MCF 10A (cell line): ENCODE measurements at places on chromosomes 5 and 9. TPM values are rescaled to one million over a fixed set of nuclear protein-coding genes. Genes with fewer than 3 reads are reported as not detected.

DNA sequence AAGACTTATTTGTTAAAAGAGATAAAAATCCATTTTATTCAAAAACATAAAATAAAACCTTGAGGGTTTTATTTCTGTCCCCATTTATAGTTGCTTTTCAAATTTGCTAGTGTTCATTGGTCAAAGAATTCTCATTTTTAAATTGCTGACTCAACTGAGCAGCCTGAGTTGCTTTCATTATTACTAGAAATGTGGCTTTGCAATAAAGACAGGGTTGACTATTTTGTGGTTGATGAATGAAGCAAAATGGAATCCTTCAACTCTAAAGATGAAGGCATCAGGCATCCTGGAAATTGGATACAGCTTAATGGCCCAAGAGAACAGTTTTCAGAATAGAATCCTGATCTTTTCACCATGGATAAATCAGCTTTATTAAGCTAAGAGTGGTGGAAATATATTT lies 23.9 kb upstream of the PPP3R2 start:
- no peak overlapping the region for H3K27ac ChIP-seq
- H3K4me3 ChIP-seq: no peak overlapping the region
- H3K4me1 ChIP-seq: no peaks in the 10 kb centered on the region
- H3K36me3 ChIP-seq: no peaks in the 10 kb centered on the region
- no peak for DNase-seq

- no peaks in the 10 kb centered on the region for H3K36me3 ChIP-seq
- no peaks in the 10 kb centered on the region for H3K27me3 ChIP-seq
- no peak for DNase-seq
- no peak overlapping the region for H3K4me3 ChIP-seq
- peaks cover 6% of the 10 kb centered on the region for H3K4me1 ChIP-seq
Measured at GRCh38 chr9:21567926-21568325, 85.8 kb upstream of the IFNE start.

GRCh38 chr9:31916591-31917241 lies 467.7 kb upstream of the ACO1 start:
- no peak overlapping the region for H3K4me3 ChIP-seq
- H3K27ac ChIP-seq: no peak overlapping the region
- peaks cover 5% of the 10 kb centered on the region for H3K4me1 ChIP-seq
- H3K27me3 ChIP-seq: peaks cover 11% of the 10 kb centered on the region
- DNase-seq: peak; percentile 58
- no peaks in the 10 kb centered on the region for H3K36me3 ChIP-seq

DNA sequence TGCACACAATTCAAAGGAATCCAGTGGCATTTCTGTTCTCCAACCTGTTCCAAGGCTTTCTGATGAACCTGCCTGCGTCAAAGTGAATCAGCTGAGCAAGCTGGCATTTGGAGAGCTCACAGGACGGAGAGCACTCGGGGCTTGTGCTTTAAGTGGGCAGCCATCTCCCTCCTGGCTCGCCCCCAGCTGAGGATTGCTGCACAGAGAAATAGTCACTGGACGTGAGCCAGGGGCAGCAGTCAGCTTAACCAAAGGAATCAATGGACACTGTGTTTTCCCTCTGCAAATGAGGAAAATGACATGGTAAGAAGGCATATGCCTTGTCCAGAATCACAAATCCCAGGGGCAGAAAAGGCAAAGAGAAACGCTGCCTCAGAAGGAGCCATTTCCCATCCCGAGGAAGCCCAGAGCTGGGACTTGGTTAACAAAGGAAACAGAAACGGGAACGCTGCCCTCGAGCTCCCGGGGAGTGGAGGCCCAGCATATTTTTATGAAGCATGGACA lies 299.4 kb downstream of the ZSWIM6 start:
- H3K36me3 ChIP-seq: no peaks in the 10 kb centered on the region
- no peaks in the 10 kb centered on the region for H3K27me3 ChIP-seq
- no peak overlapping the region for H3K27ac ChIP-seq
- no peak overlapping the region for H3K4me3 ChIP-seq
- H3K4me1 ChIP-seq: no peaks in the 10 kb centered on the region
- no peak for DNase-seq

DNA sequence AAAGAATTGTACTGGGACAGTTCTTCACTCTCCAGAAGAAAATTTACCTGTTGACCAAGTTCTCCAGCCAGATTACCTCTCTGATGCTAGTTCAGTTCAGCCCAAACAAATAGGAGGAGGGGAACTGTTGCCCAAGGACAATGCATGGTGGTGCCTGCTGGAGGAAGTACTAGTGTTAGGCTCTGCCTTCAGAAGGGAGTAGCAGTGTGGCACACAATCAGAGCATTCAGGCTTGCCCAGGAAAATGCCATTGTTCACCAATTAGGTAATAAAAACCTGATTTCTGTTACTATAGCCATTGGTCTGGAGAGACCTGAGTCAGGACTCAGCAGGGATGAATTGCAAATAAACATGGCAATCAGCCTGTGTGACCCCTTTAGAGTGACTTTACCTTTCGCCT lies 720.8 kb upstream of the ZNF608 start:
- no peaks in the 10 kb centered on the region for H3K27me3 ChIP-seq
- no peaks in the 10 kb centered on the region for H3K36me3 ChIP-seq
- H3K27ac ChIP-seq: no peak overlapping the region
- no peak for DNase-seq
- H3K4me3 ChIP-seq: no peak overlapping the region
- H3K4me1 ChIP-seq: peaks cover 7% of the 10 kb centered on the region

DNA sequence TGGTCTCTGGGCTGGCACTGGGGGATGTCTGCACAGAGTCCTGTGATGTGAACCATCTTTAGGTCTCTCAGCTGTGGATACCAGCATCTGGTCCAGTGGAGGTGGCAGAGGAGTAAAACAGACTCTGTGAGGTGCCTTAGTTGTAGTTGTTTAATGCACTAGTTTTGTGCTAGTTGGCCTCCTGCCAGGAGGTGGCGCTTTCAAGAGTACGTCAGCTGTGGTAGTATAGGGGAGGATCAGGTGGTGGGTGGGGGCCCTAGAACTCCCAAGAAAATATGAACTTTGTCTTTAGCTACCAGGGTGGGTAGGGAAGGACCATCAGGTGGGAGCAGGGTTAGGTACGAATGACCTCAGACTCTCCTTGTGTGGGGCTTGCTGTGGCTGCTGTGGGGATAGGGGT lies 197.1 kb downstream of the TMC1 start:
- DNase-seq: no peak
- no peak overlapping the region for H3K27ac ChIP-seq
- H3K4me1 ChIP-seq: no peaks in the 10 kb centered on the region
- no peaks in the 10 kb centered on the region for H3K36me3 ChIP-seq
- peaks cover 22% of the 10 kb centered on the region for H3K27me3 ChIP-seq

DNA sequence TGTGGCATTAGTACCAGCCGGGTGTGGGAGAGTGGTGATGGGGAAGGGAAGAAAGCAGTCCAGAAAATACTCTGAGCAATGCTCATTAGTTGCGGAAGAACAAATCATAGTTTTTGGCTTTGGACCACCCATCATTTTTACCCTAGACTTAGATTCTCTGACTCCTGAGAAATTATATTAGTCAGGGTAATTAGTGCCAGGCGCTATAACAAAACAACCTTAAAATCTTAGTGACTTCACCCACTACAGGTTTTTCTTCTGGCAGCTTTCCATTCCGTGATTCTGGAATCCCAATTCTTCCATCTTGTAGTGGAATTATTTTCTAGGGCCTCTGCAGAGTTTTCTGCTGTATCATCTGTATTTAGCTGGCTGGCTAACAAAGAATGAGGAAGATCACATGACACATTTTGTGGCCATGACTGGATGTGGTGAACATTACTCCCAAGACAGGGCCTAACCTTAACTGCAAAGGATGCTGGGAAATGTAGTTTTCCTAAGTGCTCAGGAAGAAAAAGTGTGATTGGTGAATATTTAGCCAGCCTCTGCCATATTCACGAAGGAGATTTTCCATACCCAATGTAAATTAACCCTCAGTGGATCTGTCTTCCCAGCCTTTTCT lies 373.0 kb upstream of the MEF2C start:
- DNase-seq: peak; percentile 43
- no peak overlapping the region for H3K4me3 ChIP-seq
- H3K27ac ChIP-seq: no peak overlapping the region
- no peaks in the 10 kb centered on the region for H3K36me3 ChIP-seq
- H3K27me3 ChIP-seq: no peaks in the 10 kb centered on the region

GRCh38 chr9:38286357-38286756 lies 106.1 kb upstream of the ALDH1B1 start:
- no peak for DNase-seq
- H3K4me1 ChIP-seq: no peaks in the 10 kb centered on the region
- no peak overlapping the region for H3K4me3 ChIP-seq
- H3K27ac ChIP-seq: no peak overlapping the region
- H3K36me3 ChIP-seq: no peaks in the 10 kb centered on the region

DNA sequence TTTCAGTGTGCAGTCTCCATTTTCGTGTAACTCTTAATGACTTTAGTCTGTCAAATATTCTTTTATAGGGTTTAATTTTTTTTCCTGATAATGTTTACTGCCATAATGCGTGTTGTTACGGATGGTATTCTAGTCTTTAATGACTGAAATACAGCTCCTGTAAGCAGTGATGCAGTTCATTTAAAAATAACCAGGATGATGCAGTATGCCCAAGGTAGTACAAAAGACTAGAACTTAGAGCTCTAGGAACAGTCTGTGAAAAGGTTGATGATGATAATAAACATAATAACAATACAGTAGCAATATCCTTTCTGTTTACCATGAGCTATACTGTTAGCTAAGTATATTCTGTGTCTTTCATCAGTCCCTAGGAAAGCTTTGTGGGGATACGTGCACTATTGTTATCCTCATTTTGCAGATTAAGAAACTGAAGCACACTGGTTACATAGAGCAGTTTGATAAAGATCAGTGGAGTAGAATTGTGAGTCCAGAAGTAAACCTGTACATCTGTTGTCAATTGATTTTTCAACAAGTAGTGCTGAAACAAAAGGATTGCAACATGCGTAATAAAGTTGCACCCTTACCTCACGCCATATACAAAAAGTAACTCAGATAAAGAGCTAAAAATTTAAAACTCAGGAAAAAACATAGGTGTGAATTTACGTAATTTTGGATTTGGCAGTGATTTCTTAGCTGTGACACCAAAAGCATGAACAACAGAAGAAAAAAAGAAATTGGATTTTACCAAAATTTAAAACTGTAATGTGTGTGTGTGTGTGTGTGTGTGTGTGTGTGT lies 64.5 kb downstream of the MTREX start:
- H3K27ac ChIP-seq: no peak overlapping the region
- no peaks in the 10 kb centered on the region for H3K4me1 ChIP-seq
- DNase-seq: no peak
- peaks cover 69% of the 10 kb centered on the region for H3K36me3 ChIP-seq
- no peak overlapping the region for H3K4me3 ChIP-seq

DNA sequence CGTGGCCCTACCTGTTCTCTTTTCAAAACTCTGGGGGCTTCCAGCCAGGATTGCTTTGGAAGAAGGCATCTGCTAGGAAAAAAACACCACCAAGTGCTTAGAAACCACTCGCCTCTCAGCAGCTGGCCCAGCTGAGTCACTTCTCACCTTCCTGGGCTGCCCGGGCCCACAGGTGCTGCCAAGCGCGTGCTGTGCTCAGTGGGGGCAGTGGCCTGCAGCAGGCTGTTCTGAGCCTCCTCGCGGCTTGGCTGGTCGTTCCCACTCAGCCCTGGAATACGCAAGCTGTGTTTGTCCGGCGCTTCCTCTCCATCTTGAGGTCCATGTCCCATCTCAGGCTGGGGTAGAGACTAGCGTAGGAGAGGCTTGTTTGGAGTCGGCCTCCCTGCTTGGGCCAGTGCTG lies 102.5 kb upstream of the FCN2 start:
- peaks cover 23% of the 10 kb centered on the region for H3K4me1 ChIP-seq
- DNase-seq: no peak
- H3K36me3 ChIP-seq: peaks cover 6% of the 10 kb centered on the region
- peaks cover 39% of the 10 kb centered on the region for H3K27me3 ChIP-seq
- H3K27ac ChIP-seq: no peak overlapping the region

DNA sequence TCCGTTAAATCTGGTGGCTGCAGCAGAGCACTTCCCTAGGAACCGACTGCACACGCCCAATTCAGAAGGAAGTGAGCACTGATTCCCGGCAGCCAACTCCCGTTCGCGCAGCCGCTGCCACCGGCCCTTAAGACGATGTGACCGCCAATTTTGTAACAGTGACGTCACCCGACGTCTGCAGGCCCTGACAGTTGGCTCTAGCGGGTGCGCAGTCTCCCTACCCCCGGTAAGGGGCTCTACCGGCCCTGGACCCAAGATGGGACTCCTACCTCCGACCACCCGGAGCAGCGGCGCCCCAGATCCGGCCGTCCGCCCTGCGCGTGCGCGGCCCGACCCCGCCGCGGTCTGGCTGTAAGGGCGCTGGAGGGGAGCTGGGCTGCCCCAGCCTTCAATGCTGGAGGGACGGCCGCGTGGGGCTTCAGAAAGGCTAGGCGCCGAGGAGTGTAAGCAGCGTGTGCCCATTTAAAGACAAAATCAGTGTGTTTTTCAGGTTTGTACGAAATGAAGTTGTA lies 19.1 kb downstream of the DNAJA1 start:
- H3K27ac ChIP-seq: peak overlapping the region; percentile 64
- H3K4me3 ChIP-seq: peak overlapping the region; percentile 72
- peaks cover 78% of the 10 kb centered on the region for H3K36me3 ChIP-seq
- peak; percentile 88 for DNase-seq
- H3K27me3 ChIP-seq: no peaks in the 10 kb centered on the region

DNA sequence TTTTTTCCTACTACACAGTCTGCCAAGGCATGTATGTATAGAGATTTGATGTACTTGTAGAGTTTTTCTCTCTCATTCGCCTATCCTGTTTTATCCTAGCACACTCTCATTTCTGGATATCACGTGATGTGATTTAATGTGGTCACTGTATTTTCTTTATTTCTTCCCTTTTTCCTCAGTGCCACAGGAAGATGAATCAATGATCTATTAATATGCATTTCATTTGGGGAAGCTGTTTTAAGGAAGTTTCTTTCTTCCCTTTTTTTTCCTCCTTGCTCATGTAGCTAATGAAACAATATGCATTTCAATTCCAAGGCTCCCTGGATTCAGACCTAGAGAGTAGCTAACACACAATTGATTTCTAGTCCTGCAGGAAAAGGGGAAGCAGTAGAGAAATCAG lies 506.3 kb upstream of the WWC1 start:
- H3K27me3 ChIP-seq: no peaks in the 10 kb centered on the region
- no peak overlapping the region for H3K4me3 ChIP-seq
- peaks cover 7% of the 10 kb centered on the region for H3K4me1 ChIP-seq
- H3K27ac ChIP-seq: no peak overlapping the region

DNA sequence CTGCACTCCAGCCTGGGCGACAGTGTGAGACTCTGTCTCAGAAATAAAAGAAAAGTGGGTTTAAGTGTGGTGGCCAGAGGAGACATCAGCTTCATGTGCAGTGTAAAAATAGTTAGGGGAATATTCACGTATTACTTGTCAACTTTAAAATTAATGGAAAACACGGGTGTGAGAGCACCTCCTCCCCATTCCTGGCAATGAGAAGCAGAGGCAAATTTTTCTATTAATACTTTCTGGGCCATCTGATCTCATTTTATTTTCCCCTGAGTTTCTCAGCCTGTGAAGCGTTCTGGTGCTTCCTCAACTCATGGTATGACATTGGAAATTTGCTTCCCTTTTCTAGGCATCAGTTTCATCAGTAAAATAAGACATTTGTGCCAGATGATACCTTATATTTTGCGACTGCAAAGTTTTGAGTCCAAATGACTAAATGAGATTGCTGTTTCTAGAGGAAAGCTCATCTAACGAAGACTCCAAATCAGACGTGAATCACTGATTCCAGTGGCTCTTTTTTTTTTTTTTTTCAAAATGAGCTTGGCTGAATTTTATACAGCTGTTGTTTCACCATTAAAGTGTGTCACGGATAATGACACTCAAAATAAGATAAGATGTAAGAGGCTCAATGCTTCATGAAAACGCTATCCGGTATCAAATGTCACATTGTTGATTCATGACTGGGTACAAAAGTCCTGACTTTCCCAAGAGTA lies 104.6 kb downstream of the MSX2 start:
- H3K27me3 ChIP-seq: no peaks in the 10 kb centered on the region
- H3K27ac ChIP-seq: no peak overlapping the region
- no peak overlapping the region for H3K4me3 ChIP-seq
- peaks cover 35% of the 10 kb centered on the region for H3K4me1 ChIP-seq

GPR150 gene
- not detected in 2 replicates for total RNA-seq

ZNF354C gene
- 3.9 and 4.6 TPM in 2 replicates for total RNA-seq

AGPAT2 gene
- total RNA-seq: 30.4 and 33.3 TPM in 2 replicates

PPP2R2B gene
- 0.54 TPM in 1 of 2 replicates, not detected in the other for total RNA-seq

CCDC171 gene
- 1.7 and 1.8 TPM in 2 replicates for total RNA-seq
